ENCODE measurements at places on chromosomes 5 and 9.

DNA sequence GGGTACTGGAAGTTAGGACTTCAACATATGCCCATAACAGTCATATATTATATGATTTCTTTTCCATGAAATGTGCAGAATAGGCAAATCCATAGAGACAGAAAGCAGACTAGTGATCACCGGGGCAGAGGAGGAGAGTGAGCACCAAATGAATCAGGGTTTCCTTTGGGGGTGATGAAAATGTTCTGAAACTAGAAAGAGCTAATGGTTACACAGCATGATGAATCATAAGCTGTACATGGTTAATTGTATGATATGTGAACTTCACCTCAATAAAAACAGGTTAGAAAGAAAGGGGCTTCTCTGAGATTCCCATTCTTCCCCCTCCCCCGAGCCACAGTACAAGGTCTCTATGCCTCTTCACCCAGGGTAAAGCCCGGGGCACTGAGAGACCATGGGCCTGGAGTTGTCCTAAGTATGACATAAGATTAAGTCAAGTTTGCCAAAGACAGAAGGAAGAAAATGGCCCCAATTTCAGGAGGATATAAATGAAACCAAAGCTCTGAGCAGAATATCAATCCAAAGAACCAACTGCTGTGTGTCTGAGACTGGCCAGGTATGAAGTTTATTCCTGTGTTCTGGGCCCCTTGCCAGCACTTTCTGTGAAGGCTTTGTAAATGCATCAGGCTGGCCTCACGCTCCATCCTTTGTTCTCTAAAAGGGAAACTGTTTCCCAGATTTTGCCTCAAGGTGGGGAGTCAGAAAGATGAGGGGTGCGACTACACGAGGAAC, 243.8 kb downstream of the CDK5RAP2 start:
- DNase-seq, result no peak

- no peak for DNase-seq
Observed at GRCh38 chr5:80069251-80069800, 34.2 kb downstream of the THBS4 start.

DNA sequence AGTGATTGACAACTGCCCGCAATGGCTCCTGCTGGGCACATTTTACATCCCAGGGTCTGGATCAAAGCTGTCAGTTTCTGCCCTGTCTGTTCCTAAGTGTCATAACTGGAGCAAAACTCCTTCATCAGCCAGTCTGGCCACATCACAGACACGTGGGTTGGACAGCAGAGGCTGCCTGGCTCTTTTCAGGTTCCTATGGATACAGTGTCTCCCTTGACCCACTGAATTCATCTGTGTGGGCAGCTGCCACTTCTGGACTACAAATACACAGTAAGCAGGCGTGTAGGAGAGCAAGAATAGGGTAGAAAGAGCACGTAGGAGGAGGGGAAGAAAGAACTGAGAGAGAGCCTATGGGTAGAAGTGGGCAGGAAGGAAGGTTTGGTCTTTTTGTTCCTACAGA, 238.0 kb downstream of the ENC1 start:
- DNase-seq, result no peak

- no peak for DNase-seq
Observed at GRCh38 chr5:67319935-67320725, 123.5 kb upstream of the CD180 start.

- DNase-seq, result no peak
Observed at GRCh38 chr5:32127711-32128110, 46.4 kb downstream of the GOLPH3 start.

DNA sequence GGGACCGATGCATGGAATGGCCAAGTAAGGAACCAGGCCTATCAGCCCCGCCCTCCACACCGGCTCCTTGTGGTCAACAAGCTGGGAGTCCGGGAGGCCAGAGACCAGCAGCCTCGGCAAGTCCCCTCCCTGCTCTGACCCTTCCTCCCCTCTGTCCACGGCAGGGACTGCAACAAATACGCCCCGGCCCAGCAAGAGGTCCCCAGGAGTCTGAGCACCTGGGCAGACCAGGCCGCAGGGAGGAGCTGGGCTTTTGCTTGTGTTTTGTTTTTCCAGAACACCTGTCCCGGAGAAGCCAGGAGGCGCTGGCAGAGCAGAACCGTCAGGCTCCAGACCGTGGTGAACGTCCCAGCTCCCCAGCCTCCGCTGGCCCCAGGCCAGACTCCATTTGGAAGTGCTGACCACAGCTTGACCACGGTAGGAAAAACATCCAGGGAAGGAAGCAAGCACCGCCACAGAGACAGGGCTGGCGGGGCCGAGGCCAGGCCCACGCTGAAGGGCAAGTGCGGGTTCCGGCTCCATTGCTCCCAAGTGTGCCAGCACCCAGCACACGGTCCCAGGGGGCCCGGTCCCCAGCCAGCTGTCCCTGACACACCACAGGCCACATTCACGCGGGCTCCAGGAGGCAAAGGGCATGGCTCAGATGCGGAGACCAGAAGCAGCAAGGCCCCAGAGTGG, 56.7 kb downstream of the VAV2 start:
- DNase-seq, result no peak

DNA sequence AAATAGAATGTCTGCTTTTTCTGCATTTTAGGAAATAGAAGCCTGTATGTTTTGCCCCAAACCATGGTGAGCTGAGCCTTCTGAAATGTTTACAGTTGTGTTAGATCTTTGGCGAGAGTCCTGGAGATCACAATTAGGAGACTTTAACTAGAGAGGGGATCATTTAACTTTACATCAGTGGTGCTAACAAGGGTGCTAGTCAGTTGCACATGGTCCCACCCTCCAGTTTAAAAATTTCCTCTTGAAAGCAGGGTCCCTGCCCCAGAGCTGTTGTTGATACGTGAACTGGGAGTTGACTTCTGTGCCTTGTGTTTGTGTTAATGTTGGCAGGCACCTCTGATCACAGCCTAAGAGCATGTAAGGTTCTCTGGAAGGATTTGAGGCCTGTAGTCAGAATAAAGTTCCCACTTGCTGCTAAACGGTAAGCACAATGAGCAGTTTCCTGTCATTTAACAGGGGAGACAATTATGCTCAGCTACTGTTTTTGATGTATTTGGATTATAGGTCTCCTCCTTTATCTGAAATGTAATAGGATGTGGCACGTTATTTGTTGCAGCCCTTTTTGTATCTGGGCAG, 43.7 kb downstream of the RASGRF2 start:
- no peak for DNase-seq

- no peak for DNase-seq
Observed at GRCh38 chr5:57163553-57164006, 10.3 kb upstream of the GPBP1 start.

GRCh38 chr9:8371686-8372085, 572.1 kb upstream of the DMAC1 start:
- no peak for DNase-seq

- no peak for DNase-seq
Observed at GRCh38 chr5:100852988-100853449, 50.1 kb downstream of the ST8SIA4 start.

- no peak for DNase-seq
Observed at GRCh38 chr5:2863675-2864433, 112.4 kb upstream of the IRX2 start.

- DNase-seq, result no peak
Observed at GRCh38 chr9:93077367-93077766, 18.6 kb upstream of the CARD19 start.

DNA sequence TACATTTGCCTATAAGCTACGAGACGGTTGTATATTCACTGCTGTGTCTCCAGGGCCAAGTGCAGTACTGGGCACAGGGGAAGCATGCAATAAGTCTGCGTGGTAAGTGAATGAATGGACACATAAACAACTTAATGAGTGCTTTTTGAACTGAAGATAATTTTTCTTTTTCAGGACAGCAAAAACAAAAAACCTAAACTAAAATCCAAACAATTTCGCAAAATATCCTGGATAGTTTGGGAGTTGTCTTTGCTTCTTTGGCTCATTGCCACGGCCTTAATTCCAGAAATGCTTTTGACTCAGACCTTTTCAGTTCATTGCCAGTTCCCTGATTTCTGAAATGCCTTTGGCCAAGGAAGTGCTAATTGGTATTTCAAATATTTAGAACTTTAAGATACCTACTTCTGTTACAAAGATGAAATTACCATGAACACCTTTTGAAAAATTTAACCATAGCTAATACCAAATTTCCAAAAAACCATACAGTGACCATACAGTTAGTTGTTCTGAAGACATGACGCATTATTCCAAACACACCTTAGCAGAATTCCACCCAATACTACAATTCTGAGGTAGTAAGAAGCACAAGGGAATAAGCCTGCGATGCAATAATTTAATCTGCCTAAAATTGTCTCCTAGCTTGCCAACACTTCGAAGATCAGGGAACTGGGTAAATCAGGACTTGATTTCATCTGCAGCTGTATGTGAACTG, 42.8 kb downstream of the TEK start:
- DNase-seq, result no peak

DNA sequence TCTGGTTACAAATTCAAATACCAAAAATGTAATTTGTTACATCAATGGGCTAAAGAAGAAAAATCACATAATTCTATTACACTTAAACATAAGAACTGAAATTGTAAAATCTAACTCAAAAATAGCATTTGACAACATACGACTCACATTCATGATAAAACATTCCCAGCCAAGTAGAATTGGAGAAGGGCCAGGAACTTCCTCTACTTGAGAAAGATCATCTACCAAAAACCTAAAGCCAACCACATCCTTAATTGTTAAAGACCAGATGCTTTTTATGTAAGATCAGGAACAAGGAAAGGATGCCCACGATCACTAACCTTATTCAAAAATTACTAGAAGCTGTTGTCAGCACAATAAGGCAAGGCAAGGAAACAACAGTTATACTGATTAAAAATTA, 1819.8 kb upstream of the C9orf72 start:
- DNase-seq, result no peak

DNA sequence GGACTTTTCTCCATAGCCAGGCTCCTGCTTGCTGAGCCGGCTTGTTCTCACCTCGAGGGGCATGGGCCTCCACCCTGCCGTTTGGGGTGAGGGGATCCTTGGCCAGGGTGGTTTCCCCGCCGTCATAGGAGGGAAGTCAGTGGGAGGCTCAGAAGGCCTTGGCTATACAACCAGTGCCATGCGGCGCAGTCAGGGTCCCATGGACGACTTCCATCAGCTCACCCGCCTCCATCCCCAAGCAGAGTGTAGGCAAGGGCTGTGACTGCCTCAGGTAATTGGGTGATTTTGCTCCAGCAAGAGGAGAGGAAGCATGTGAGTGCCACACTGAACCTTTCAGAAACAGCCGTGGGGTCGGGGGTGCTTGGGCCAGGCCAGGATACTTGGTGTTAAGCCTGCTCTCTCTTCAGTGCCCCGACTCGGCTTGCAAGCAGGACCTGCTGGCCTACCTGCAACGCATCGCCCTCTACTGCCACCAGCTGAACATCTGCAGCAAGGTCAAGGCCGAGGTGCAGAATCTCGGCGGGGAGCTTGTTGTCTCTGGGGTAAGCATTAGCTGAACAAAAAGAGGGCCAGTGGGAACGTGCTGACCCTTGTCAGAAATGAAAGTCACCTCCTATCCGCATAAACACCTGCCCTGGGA, 57.2 kb upstream of the LRRTM2 start:
- no peak for DNase-seq

GRCh38 chr9:17003576-17004240, 131.1 kb upstream of the CNTLN start:
- DNase-seq, result no peak

- no peak for DNase-seq
Observed at GRCh38 chr5:172162987-172163343, 25.1 kb downstream of the STK10 start.

DNA sequence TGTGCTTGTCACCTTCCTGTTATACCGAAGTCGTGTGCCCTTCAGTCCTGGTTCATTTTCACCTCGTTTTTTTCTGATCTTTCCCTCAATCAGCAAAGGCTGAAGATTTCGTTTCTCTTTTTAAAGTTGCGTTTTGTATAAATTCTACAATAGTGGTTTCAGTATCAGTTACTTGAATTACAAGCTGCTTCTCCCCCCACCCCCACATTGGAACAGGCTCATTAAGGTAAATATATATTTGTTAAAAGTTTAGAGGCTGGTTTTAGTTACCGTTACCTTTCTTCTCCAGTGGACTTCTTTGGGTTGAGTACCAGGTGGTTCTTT, 881 bp downstream of the SUB1 start:
- DNase-seq, result no peak

- DNase-seq, result no peak
Observed at GRCh38 chr5:16291894-16292293, 112.3 kb upstream of the MARCHF11 start.

DNA sequence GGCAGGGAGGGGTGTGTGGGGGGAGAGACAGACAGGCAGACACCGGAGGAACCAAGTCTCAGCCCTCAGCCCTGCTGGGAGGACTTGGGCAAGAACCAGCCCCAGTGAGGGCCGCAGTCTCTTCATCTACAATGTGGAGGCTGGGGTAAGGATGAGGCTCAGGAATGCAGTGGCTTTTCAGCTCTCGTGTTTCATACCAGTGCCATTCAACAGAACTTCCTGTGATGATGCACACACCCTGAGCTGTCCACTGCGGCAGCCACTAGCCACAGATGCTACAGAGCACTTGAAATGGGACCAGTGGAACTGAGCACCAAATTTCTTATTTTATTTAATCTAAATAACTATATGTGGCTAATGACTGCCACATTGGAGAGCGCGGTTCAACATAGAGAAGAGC, 10.7 kb downstream of the CAMK2A start:
- DNase-seq, result no peak

- no peak for DNase-seq
Observed at GRCh38 chr5:89313044-89313443, 430.1 kb upstream of the MEF2C start.

GRCh38 chr5:124457901-124458300, 288.5 kb downstream of the ZNF608 start:
- DNase-seq, result no peak

GRCh38 chr9:13143281-13143680, 136.2 kb downstream of the MPDZ start:
- DNase-seq, result no peak

DNA sequence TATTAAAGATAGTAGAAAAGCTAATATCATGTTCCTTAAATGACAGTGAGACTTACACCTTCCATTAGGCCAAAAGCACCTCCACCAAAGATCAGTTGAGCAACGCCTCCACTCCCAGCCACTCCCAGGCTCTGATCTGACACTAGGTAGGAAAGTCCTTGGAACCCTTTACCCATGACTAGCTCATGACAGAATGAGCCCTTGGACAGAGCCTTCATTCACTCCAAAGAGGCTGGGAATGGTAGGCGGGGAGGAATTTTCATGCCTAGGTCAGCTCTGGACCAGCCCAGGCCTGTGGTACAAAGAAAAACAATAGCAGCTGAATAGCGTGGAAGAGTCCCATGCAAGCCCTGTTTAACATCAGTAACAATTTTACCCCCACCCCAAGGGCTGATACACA, 493.7 kb downstream of the NR2F1-AS1 start:
- no peak for DNase-seq

DNA sequence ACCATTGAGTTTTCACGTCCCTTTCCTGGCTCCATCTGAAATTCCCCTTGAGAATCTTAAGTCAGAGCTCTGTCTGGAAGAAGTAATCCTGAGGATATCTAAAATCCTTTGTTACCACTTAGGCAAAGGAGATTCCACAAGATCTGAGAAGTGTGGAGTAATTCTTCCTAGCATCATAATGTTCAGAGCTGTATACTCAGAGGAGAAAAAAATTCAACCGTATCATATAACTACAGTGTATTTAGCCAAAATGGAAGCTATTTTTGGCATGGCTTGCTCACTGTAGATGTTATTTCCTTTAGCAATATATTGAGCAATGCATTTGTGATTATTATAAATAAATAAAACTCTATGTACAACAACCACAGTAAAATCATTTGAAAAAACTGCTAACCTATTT, 1858.4 kb downstream of the EFNA5 start:
- DNase-seq, result no peak

All from activated CD8-positive, alpha-beta memory T cell treated with anti-CD3 and anti-CD28 coated beads for 48 hours (primary cell).